ENCODE measurements at places on chromosomes 16 and 17.
A peak's percentile ranks its signal among the peaks of the same experiment; 100 is the strongest.

DNA sequence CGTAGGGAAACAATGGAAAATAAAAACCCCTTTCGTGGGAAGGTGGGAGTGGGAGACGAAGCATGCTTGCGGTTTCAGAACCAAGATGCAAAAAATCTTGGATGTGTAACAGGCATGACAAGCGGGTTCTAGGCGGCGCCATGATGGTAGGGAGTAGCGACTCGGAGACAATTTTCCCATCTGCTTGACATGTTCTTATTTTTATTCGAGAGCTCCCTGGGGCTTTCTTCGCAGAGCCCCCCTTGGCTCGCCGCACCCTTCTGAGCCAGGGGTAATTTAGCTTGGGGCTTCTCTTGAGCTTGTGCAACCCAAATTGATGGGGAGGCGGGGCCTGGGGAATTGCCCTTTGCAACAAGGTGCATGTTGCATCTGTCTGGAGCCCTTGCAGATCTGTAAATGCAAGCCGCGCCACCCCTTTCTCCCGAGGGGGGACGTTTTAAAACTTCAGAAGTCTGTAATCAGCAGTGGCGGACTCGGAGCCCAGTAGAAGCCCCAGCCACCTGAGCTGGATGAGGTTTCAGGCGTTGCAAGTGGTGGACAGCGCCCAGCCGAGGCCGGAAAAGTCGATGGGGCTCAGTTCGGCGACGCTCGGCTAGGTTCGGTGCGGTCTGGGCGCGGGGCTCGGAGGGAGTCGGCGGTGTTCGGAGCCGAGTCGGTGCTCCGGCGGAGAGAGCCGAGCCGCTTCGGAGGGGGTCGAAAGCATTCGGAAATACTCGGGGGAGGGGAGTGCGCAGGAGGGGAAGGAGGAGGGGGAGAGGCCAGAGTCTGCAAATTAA is 2.9 kb downstream of the GNAO1 start:
- DNase-seq = peak; percentile 8

- no peak for DNase-seq
Measured at GRCh38 chr16:50838165-50838564, 96.3 kb downstream of the CYLD start.

GRCh38 chr17:42378959-42379594 is 9.2 kb downstream of the STAT3 start:
- DNase-seq = peak; percentile 70

DNA sequence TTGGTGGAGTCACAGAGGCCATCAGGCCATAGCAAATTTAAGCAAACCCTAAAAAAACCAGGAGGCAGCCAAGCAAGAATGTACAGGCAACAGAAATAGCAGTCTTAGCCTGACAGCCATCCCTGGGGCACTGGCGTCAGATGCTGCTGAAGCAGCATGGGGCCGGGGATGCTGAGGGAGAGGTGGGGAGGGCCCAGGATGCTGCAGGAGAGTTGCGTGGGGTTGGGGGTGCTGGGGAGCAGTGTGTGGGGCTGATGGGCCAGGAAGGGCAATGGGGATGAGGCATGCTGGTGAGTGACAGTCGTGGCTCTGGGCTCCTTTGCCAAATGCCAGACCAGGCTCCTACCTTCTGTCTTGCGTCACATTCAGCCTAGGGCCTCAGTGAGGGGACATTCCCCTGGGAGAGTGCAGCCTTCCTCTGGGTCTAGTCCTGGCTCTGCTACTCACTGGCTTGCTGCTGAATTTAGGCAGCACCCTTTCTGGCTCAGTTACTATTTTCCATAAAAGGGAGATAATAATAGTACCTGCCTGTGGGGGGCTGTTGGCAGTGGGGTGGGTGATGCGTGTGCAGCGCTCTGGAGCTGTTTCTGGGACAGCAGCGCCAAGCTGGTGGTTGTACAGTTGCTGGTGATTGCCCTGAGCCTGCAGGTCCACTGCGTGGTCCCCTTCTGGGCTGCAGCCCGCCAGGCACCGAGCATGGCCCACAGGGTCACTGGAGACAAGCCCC is 88.1 kb downstream of the AMFR start:
- no peak for DNase-seq

DNA sequence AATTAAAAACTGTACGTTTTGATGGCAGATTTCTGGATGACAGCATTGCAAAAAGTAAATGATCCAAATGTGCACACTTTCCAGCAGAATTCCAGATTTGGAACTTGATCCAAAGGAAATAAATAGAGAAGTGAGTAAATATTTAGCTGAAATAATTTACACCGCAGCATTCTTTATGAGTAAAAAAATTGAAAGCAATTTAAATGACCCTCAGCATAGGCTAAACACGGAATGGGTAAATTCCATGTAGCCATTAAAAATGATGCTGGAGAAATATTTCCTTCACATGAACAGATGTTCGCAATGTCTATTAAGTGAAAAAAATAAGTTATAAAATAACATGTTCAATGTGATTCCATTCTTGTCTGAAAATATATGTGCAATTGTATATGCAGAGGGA is 424.8 kb downstream of the HS3ST3B1 start:
- DNase-seq = no peak

Data from inflammatory macrophage treated with lipopolysaccharide for 4 hours (primary cell).